ENCODE measurements at places on chromosomes 3 and 15.

DNA sequence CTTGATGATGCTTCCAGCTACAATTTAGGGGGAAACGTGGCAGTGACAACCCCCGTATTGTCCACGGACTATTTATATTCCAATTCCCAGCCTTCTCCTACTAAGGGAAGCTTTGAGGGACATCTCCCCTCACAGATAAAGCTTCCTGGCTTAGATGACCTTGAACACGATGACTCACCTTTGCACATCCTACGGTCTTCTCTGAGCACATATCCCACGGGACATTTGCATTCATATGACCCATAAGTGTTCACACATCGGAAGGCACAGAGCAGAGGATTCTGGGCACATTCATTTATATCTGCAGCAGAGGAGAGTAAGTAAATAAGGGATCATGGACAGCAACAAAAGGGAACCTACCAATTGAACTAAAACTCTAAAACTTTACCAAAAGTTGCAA, 101.5 kb downstream of the DUT start:
- no peak for DNase-seq

DNA sequence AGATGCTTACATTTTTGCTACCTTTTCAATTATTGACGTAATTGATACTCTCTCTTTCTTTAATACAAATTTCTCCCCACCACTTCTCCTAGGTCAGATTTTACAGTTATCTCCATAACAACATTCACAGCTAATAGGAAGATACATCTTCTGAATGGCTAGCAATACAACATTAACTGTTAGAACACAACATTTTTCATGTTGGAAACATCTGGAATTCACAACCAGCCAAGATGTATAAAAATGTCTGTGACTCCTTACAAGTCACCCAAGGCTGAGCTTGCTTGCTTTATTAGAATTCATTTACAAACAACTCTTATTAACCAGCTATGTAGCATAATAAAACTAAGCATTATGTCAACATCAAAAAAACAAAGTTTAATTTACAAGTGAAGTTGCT, 81.0 kb upstream of the ROBO2 start:
- DNase-seq = no peak

DNA sequence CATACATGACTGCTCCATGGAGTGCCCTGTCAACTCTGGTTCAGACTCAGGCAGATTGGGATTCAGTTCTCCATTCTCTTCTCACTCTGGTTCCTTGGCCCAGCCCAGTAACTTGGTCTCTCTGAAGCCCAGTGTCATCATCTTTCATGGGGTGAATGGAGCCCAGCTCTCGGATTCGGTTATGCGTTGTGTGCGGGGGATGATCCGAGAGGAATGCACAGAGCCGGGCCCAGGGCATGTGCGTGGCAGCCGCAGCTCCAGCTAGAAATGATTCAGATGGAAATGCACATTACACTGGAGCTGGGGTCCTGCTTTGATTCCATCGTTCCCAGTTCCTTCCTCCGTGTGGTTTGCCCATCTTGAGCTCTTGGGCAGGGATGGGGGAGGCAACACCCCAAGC, 189.4 kb downstream of the FEZF2 start:
- no peak for DNase-seq

GRCh38 chr3:47318916-47319315, 36.2 kb downstream of the KLHL18 start:
- DNase-seq = no peak

- DNase-seq = no peak
Measured at GRCh38 chr15:65219137-65219536, 7.9 kb upstream of the CILP start.

DNA sequence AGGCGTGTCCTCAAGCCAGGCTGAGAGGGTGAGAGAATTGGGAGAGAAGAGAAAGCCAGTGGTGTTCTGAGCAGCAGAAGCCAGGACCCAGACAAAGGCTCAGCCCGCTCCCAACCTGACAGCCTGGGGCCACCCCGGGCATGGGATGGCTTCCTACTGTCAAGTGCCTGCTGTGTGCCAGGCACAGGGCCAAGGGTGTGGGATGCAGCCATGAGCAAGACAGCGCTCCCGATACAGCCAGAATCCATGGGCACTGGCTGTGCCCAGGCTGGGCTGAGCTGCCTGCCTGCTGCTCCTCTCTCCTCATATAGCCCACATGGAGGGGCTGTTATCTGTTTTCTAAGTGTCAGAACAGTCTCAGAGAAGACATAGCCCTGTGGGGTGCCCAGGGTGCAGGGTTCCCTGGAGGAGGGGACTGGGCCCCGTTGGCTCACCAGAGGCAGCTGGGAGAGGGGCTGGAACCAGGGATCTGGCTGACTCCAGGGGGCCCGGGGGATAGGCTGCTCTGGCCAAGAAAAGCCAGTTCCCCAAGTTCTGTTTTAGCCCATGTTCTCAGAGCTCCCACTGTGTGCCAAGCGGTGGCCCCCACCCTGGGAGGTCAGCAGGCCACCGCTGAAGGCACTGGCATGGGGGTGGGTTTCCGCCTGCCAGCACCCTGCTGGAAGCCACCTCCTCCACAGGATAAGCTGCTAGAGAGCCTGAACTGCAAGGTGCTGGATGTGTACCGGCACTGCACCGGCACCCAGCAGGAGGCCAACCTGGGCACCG, 39.0 kb downstream of the CFAP100 start:
- no peak for DNase-seq

DNA sequence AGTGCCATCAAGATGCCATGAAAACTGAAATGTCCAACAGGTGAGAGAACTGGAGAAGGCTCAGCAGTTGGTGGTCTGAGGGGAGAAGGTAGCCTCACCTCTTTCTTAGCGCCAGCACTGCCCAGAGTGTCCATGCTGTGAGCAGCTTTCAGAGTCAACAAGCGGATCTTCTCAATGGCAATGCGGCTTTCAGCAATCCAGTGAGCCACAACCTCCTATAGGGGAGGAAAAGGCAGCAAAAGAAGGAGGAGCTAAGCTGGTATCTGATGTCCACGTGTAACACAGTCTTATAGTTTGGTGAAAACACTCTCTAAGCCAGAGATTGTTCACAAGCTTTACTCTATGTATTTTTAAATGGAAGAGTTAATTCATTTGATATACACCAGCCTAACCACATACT, 36.1 kb upstream of the ACKR4 start:
- DNase-seq = no peak

DNA sequence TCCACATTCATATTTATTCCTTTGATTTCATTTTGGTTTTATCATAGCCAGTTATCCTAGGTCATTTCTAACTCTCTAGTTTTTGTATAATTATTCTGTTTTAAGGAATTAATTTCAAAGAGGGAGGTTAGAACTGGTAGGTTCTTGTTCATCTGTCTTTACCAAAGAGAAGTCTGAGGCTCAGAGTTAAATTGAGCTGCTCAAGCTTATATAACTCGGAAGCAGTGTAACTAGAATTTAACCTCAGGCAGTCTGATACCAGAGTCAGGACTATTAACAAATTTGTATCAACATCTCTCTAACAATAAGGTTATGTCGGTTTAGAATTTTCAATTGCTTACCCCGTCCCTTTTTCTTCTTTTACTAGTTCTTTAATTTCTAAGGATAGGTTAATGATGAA, 84.1 kb downstream of the AKAP13 start:
- no peak for DNase-seq
